ENCODE measurements at places on chromosomes 7 and 10.

DNA sequence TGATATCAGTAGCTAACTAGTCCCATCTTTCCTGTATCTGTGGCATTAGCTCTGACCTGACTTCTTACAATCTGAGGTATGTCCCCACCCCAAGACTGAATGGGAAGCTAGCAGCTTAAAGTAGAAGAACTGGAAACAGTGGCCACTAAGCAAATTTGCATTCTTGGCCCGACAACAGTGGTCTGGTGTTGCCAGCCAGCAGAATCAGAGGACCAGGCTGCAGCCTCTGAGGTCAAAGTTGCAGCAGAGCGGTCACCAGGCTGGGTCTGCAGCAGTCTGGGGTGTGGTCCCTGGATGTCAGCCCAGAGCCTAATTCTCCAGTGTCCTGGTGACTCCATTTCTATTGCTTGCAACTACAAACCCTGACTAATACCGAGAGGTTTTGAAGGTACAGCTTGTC lies 26.3 kb downstream of the FAM107B start:
- DNase-seq: no peak

DNA sequence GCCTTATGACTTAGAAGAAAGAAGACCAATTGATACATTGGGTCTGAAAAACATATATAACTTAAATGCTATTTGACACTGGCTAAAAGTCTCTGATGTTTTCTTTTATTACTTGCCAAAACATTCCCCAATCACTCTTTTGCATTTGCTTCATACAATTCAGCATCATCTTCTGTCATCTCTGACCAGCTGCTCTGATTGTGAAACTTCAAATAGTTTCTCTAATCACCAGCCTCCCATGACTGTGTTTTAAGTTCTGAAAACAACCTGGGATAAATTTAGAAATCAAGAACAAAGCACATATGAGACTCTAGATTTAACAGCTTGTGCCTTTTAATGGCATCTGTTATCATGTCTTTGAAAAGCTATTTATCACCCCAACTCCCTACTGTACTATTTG lies 208.4 kb upstream of the KCND2 start:
- no peak for DNase-seq

GRCh38 chr7:97819161-97819560 lies 53.0 kb downstream of the ASNS start:
- DNase-seq: no peak

DNA sequence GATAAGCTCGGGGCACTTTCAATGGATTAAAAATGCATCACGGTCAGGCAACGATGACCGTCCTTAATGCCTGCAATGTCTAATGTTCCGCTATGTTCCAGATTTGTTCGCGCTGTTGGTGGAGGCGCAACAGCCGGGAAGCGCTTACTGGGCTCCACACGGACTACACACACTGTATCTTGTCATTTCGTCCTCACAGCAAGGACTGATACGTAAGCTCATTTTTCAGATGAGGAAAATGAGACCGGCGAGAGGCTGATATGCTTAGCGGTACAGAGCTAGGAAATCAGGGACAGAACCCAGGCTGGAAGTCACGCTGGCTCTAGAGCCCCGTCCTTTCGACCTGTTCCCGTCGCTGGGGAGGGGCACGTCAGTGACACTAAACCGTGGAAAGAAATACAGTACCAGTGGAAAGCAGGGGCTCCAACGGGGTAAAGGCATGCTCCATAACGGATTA lies 670 bp downstream of the TPK1 start:
- DNase-seq: no peak

DNA sequence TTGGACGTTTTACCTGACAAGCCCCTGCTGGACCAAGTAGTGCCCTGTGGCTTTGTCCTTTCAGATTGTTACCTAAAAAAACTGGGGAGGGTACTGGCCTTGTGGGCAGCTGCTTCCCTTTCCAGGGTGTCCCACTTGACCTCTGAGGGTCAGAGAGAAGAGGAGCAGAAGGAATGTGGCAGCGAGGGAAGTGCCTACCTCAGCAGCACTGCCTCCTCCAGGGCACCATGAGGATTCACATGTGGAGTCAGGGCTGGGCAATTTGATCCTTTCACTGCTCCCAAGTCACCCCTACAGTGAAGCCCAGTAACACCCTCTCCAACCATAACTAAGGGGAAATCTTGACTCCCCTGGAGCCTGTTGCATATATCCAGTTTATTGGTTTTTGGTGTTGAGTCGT lies 64.6 kb downstream of the ITGB1 start:
- no peak for DNase-seq

DNA sequence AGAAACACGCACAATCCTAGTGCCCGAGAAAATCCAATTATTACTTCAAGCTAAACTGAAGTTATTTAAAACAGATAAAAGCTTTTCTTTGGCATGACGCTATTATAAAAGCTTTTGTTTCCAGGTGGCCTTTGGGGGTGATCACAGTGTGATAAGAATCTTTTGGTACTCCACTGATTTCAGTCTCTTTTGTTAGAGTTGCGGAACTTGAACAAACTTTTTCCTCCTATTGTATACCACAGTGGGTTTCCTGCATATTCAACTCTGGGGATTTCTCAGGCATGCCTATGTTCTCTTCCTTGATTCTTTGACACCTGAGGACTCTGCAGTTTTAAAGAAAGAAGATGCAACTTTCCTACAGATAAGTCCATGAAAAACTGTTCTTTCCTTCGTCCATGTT lies 99.7 kb upstream of the PITRM1 start:
- no peak for DNase-seq

DNA sequence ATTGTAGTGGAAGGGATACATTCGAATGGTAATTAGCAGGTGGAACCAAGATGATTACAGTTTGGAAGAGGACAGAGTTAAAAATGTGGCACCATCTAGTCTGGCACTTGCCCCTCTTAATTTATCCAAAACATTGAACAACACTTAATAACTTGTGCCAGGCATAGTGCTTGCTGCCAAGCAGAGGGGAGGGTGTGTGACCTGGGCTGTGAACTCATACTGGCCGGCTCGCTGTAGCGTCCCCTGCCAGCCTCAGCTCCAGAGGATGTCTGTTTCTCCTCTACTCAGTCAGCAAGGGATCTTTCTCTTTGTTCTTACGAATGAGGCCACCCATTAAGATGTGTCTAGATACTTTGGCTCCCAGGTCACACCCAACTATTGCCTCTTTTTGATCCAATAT lies 179.4 kb upstream of the INHBA start:
- DNase-seq: no peak

DNA sequence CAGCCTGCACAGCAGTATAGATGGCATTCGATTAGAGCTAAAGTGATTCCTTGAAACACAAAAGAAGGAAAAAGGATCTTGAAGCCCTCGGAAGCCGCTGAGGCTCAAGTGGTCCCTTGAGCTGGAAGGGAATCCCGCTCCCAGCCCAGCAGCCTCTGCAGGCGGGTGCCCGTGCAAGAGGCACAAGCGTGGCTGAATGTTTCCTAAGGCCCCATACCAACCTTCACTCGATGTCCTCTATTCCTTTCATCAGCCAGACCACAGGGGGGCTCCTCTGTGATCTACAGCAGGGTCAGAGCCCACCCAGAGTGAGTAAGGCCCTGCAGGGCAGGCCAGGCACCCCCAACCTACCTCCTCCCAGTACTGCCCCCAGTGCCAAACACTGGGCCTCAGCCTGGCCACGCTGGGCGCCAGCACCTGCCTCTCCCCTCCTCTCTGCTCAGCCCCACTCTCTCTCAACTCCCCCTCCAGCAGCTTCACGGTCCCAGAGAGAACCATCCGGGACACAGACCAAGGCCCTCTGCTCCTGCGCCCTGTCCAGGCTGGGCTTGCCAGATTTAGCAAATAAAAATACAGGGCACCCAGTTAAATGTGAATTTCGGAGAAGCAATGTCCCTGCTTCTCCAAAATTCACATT lies 30.5 kb downstream of the EBF3 start:
- DNase-seq: no peak

DNA sequence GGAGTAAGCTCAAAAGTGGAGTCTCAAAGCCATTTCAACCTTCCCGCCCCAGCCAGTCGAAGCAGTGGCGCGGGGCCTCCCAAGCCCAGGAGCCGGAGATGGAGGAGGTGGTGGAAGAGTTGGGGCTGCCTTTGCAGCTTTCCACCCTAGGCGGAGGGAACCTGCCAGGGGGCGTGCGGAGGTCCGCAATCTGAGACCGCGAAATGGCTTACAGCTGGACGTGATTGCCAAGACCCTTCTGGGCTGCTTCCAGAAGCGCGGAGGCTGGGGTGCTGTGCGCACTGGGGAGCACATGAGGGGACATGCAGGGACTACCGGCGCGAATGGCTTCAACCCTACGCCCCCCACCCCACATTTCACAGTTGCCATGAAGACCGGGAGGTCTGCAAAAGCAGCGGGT lies 86.2 kb downstream of the PRR15 start:
- DNase-seq: no peak

DNA sequence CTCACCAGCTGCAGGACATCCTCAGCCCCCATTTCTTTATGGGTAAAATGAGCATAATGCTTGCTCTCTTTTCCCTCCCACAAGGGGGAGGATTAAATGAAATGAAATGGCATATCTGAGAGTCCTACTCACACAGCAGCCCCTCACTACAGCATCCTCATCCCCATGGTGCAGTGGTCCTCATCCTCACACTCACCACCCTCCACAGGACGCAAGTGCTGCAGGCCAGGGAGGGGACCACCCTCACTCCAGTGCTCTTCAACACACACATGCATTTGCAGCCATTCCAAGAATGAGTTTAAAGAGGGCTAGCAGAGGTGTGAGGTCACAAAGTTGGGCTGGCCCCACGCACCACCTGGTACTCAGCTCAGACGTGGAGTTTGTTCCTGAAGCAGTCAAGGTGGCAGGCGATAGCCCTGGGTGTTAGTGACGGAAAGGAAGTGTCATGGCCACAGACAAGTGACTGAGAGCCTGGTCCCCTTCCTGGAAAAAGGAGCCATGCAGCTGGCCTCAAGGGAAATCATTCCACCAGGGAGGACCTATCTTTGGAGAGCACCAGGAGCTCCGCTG lies 234.0 kb downstream of the TNS3 start:
- DNase-seq: no peak

DNA sequence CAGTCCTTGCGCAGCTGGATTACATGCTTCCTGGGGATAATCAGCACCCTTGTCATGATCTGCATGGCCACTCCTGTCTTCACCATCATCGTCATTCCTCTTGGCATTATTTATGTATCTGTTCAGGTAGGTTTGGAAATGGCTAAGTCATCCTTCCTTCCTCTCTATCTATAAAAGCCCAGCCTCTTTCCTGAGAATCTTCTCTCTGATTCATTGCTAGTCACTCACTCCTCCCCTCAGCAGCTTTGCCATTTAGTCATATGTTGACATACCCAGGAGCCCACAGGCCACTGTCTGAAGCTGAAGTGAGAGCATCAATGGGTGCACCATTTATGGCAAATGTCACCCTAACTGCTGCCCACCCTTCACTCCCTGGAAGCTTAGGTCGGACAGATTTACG lies 52.0 kb downstream of the ABCC2 start:
- no peak for DNase-seq

GRCh38 chr7:33905389-33906032 lies at the start of gene BMPER:
Gene BMPER (plus strand): TSS chr7:33905539. CDS start chr7:33905614, 75 bp downstream.
- no peak for DNase-seq

- peak; percentile 33 for DNase-seq
Measured at GRCh38 chr10:121886997-121887622, 40.7 kb downstream of the ATE1 start.

GRCh38 chr10:33381451-33382215 lies 47.2 kb upstream of the NRP1 start:
- DNase-seq: no peak

DNA sequence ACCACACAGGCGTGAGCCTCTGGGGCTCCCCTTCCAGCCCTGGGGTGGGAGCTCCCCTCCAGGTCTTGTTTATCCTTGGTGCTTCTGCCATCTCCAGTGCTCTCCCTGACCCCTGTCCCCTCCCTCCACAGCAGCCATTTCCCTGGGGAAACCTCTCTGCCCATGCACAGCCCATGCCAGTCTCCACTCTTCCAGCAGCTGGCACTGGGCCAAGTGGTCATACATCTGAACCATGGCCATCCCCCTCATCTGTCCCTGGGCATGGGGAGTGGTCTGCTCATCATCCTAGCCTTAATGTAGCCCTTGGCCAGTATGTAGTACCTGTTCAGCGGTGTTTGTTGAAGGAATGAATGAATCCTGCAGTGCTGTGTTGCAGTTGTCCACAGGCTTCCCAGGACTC lies 172.4 kb upstream of the ZNF32 start:
- DNase-seq: no peak

DNA sequence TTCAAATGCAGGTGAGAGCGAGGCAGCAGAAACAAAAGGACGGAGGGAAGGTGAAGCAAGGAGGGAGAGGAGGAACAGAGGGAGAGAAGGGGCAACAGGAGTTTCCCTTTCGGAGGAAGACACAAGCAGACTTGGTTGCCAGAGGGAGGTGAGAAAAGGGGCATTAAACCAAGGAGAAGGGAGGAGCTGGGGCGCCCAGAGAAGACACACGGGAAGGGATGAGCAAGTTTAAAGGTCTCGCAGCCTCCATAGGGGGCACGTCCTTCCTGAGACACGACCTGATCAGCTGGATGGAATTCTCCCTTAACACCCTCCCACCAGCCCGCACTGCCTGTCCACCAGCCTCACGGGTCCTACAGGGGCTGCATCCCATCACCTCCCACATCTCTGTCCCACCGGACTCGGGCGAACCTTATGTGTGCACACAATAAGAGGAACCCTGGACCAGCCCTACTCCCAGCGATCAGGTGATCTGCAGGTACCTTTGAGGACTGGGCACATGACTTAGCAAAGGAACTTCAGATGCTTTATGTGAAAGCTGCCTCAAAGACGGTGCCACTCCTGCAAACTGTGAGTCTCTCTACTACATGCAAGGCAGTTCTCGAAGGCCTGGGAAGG lies 251.2 kb downstream of the TNS3 start:
- no peak for DNase-seq

GRCh38 chr7:11212080-11212711 lies 238.5 kb downstream of the PHF14 start:
- DNase-seq: peak; percentile 26

DNA sequence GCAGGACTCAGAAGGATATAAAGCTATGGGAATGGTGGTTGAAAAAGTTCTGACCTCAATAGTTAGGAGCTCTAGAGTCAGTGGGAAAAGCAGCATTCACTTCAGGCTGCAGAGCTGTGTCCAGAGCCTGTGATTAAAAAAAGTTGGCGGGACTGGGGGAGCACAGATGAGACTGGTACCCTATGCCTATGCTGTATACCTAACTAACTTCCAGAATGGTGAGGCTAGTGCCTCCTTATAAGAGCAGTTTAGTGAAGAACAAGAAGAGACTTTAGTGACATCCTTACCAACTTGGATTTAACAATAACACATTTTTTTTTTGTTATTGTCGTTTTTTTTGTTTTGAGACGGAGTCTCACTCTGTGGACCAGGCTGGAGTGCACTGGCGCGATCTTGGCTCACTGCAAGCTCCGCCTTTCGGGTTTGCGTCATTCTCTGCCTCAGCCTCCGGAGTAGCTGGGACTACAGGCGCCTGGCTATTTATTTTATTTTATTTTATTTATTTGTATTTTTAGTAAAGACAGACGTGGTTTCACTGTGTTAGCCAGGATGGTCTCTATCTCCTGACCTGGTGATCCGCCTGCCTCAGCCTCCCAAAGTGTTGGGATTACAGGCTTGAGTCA lies 6.6 kb upstream of the ZNF282 start:
- no peak for DNase-seq

All from activated CD4-positive, alpha-beta T cell treated with anti-CD3 and anti-CD28 coated beads for 24 hours (primary cell).